ENCODE measurements at places on chromosomes 7 and 10.

DNA sequence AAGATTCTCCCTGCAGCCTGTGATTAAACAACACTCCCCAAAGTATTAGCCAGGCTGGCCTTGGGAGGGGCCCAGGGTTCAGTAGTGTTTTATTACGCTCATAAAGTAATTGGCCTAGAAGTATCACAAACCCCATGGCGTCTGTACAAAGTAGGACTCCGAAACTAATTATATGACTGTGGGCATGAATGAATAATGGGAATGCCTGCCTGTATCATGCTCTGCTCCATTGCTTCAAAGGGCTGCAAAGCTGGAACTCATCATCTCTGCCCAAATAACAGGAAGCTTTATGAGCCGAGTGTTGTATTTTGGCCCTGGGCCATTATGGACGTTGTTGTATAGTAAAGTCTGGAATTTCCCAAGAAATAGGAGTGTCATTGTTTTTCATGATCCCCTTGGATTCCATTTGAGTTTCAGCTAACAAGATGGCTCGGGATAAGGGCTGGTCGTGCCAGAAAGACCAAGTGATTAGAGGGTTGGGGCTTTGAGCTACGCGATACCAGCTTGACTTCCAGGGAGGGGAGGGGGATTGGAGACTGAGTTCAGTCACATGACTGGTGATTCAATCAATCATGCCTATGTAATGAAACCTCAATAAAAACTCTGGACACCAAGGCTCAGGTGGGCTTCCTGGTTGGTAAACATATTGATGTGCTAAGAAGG, 65.3 kb upstream of the NPTX2 start:
- DNase-seq: no peak

DNA sequence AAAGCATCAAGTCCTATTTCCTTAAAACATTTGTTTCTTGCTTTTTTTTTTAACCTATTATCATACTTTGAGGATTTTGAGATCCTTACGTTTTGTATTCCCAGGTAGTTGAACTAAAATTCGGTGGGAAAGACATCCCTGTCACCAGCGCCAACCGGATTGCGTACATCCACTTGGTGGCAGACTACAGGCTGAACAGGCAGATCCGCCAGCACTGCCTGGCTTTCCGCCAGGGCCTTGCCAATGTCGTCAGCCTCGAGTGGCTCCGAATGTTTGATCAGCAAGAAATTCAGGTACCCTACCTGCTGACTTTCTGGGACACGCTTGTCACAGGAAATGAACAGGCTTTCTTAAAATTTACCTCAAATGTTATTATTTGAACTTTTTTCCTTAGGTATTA, 83.0 kb upstream of the DNAJB6 start:
- peak; percentile 64 for DNase-seq

GRCh38 chr7:1762238-1762945, 92.3 kb downstream of the ELFN1 start:
- no peak for DNase-seq

DNA sequence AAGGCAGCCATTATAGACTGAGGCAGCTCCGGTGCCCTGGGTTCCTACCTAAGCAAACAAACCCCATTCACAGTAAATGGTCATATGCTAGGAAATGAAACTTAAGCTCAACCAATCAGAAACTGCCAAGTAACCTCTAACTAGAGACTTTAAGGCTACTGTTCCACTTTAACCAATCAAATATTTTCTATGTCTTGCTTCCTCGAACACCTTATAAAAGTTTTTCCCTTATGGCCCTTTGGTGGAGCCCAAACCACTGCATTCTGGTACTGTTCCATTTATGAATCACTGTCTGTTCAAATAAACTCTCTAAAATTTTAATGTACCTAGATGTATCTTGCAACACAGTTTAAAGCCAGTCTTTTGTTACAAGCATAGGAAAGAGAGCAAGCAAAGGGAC, 361.1 kb downstream of the HGF start:
- DNase-seq: no peak

GRCh38 chr7:71479231-71479630, 347.3 kb downstream of the GALNT17 start:
- no peak for DNase-seq

Measured in NCI-H1436 treated with DMSO at 0.1 percent for 48 hours (cell line).